ENCODE measurements at places on chromosomes 3 and 15.
A peak's percentile ranks its signal among the peaks of the same experiment; 100 is the strongest.

GRCh38 chr3:182697345-182697919 lies 95.9 kb upstream of the ATP11B start:
- no peak for DNase-seq

- no peak for DNase-seq
Observed at GRCh38 chr3:105733356-105733755, 135.5 kb downstream of the CBLB start.

DNA sequence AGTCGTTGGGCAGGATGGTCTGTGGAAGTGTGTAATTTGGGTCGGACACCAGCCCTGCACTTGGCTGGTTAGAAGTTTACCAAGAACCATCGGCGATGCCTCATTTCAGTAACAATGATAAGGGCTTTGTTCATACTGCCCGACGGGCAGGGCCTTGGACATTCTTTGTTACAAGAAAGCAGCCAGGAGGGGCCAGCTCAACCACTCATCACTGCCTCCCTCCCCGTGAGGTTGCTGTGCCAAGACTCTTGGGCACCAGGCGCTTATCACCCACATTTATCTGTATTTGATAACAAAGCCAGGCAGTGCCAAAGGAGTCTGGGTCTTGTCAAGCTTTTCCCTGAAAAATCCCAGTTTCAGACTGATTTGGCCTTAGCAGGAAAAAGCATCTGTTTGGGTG lies 235.0 kb downstream of the ADAMTS17 start:
- DNase-seq: no peak

GRCh38 chr15:88441076-88441730 lies 26.0 kb downstream of the MRPL46 start:
- DNase-seq: no peak

DNA sequence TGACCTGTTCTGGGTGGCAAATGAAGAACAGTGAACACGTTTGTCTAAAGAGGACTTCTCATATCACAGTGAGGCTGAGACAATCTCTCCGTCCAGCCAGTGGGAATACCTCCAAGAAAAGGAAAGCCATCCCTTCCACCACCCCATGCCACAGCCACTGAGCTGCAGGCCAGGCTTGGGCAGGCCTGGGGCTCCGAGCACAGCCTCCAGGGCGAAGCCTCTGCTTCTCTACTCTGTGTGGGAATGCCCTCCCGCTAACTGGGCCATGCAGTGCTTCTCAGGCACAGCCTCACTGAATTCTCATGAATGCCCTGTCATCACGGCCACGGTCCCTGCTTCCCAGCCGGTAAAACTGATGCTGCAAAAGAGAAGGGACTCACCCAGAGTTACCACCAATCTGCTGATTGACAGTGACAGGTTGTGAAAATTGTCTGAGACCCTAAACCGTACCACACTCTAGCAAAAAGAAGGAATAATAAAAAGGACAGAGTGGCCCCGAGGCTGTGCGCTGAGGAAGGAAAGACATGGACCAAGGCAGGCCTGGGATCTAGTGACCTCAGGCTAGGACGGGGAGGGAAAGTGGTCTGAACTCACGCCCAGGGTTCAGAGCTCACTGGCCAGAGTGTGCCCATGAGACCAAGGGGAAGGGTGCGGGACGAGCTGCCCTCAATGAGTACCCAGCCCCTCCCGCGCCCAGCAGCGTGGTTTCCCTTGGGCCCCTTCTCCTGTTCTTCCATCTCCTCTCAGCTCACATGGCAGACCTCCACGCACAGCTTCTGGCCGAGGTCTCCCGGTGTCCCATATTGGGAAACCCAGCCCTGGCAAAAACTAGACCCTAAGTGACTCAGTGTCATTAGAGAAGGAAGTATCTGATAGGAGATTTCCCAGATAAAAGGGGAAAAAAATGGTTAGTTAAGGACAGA lies 52.8 kb downstream of the DHX30 start:
- no peak for DNase-seq

GRCh38 chr3:45664578-45664977 lies 24.6 kb upstream of the SACM1L start:
- DNase-seq: peak; percentile 73

DNA sequence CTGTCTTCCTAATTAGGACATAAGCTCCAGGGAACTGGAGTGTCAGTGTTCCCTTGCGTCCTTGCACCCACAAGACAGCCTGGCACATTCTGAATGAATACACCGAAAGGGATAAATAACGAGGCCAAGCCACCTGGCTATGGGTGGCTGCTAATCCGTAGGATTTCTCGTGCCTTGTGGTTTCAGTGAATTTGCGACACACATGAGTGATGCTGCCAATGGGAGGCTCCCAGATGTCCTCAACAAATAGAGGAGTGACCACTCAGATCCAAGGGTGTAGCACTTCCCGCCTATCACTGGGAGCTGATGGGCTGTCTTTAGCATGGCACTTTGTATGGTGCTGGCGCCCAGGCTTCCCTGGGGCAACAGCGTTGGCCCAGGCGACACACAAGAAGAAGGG lies 43.4 kb downstream of the APBA2 start:
- DNase-seq: no peak

DNA sequence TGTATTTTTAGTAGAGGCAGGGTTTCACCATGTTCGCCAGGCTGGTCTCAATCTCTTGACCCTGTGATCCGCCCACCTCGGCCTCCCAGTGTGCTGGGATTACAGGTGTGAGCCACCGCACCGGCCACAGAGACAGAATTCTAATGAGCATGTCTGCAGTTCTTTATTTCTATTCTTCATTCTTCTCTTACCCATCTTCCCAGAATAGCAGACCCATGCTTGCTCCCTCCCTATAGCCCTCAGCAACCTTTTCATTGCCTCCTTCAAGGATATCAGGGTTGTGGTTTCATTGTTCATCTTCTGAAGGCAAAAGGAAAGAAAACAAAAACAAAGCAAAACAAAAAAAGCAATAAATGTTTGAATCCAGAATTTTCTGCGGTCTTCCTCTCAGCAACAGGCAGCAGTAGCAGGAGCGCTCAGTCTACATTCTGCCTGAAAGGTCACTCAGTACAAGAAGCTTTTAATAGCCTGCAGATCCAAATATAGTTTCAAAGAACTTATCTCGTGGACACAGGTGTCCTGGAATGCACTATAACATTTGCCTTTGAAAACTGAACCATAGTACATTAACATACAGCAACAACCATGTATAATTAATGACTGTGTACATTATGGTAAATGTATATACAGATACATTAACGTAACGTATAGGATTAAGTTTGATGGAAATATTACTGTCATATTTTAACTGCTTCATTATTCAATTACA lies at the start of gene SMCO1:
Gene SMCO1, minus strand, starts transcription at position 434 of the 709 bp plus-strand sequence. Its CDS starts 137 bp downstream, at position 297.
- no peak for DNase-seq

GRCh38 chr15:52233405-52233804 lies 42.2 kb upstream of the GNB5 start:
- no peak for DNase-seq

GRCh38 chr3:117238806-117239205 lies 529.2 kb downstream of the TUSC7 start:
- no peak for DNase-seq

DNA sequence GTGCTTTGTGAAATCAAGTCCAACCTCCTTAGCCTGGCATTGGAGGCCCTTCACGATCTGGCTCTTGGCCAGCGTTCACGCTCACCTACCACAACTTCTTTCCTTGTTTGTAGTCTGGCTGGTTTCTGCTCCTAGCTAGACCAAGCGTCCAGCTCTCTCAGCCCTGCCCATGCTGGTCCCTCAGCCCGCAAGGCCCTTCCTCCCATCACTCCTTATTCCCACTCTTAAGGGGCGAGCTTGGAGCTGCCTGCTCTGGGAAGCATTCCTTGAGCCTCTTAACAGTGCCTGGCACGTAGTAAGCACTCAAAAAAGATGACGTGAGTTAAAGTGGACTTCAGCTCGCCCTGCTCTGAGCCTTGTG lies 8.7 kb downstream of the SLC6A6 start:
- DNase-seq: no peak

GRCh38 chr15:46955576-46955975 lies 761.7 kb upstream of the SEMA6D start:
- no peak for DNase-seq

DNA sequence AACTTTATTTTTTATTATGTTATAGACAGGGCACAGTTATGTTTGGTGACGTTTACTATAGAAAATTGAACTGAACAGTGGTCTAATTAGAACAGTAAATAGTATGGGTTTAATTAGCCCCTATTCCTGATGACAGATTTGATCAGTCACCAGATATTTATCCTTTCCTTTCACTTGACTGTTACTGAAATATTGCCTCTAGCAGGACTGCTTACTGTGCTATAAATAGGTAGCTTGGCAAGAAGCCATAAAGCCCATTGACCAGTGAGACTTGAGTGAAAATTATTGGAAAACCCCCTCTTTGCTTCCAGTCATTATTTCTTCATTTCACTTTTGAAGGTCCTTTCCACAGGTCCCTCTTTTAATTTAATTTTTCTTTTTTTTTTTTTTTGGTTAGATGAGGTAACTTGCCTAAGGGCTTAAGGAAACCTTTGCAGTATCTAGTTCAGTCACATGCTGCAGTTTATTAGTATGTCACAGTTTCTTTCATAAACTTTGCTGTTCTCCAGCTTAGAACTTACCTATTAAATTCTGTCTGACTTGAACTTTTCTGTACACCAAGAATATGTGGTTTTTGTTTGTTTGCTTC lies 115.6 kb downstream of the ADAMTSL3 start:
- DNase-seq: no peak

DNA sequence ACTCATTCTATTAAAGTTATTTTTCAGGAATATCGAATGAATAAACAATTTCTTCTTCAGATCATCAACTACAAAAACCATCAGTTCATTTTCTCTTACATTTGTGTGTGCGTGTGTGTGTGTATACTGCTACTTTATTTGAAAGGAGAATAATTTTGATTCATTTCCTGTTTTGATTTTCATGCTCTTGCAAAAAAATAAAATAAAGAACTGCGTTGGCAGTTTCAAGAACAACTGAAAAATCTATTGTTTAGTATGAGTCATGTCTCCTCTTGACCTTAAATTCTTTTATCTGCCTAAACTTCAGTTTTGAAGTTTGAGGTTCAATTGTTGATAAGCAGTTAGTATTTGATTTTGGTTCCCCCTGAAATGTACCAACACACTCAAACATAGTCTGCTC lies 540.8 kb downstream of the FGF12 start:
- no peak for DNase-seq

DNA sequence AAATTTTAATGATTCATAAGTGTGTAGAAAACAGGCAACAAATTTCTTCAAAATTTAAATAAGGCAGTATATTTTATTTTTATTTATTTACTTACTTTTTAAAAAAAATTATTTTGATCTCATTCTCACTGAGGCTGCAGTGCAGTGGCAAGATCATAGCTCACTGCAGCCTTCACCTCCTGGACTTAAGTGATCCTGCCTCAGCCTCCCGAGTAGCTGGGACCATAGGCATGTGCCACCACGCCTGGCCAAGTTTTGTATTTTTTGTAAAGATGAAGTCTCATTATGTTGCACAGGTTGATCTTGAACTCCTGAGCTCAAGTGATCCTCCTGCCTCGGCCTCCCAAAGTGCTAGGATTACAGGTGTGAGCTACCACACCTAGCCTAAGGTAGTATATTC lies 61.2 kb upstream of the XRN1 start:
- DNase-seq: no peak

DNA sequence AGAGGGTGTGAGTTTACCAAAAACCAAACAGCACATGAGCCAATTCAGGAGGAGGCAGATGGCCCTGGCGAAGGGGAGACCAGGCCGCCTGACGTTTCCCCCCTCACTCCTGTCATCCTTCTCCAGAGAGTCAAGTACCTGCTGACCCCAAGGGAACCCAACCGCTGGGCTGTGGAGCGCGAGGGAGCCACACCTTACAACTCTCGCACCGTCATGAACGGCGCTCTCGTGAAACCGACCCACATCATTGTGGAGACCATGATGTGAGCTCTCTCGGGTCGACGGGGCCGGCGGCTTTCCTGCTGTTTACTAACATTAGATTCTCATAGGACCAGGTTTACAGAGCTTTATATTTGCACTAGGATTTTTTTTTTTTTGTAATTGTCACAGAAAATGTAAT lies 55.4 kb downstream of the GRIP2 start:
- no peak for DNase-seq

DNA sequence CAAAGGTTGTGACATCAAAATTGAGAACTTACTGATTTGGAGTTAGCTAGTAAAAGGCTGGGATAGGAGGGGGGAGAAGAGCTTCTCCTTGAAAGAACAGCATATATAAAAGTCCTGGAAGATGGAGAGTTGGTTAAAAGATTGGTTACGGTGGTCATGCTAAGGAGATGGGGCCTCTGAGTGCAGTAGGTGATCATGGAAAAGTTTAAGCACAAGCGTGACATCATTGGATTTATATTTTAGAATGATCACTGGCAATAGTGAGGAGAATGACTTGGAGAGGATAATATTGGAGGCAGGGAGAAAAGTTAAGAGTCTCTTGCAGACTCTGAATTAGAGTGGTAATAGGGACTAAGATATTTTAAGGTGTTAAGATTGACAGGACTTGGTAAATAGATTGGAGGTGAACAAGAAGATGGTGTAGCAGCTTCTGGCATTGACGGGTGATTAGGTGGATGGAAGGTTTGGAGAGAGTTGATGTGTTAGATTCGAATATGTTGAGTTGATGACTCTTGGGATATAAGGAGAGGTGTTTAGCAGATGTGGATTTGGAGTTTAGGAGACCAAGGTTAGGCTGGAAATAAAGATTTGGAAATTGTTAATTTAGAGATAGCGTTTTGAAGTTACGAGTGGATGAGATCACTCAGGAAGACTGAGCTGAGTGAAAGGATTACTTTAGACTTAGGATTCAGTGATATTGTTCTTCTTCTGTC lies 19.6 kb downstream of the PIAS1 start:
- DNase-seq: no peak

GRCh38 chr3:187000711-187001151 lies 70.4 kb downstream of the ST6GAL1 start:
- DNase-seq: peak; percentile 48

GRCh38 chr15:81394603-81395002 lies 20.6 kb upstream of the TMC3 start:
- DNase-seq: no peak

DNA sequence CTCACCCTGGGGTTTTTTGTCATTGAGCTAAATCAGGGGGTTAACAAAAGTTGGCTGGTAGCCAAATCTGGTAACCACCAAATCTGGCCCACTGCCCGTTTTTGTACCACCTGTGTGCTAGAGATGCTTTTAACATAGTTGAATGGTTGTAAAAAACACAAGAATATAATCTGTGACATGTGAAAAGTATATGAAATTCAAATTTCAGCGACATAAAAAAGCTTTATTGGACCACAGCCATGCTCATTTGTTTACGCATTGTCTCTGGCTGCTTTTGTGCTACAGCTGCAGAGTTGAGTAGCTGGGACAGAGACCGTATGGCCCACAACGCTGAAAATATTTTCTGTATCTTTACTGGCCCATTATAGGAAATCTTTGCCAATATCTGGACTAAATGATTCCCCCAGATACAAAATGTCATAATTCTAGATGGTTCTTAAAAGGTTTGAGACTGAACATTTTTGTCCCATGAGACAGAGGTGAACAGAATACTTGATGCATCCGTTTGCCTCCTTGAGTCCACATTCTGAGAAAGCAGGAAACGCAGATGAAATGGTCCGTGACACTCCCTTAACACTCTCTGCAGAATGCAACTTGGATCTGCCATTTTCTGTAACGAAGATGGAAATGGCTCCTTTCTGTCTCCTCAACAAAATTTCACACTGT lies 120.9 kb upstream of the PDZRN3 start:
- no peak for DNase-seq

GRCh38 chr15:28955993-28956421 lies 70.2 kb downstream of the APBA2 start:
- DNase-seq: no peak
